ENCODE measurements at places on chromosomes 6 and 20. TPM values are rescaled to one million over a fixed set of nuclear protein-coding genes. Genes with fewer than 3 reads are reported as not detected.

GRCh38 chr20:24682496-24682985, 213.1 kb downstream of the SYNDIG1 start:
- no peak for DNase-seq

DNA sequence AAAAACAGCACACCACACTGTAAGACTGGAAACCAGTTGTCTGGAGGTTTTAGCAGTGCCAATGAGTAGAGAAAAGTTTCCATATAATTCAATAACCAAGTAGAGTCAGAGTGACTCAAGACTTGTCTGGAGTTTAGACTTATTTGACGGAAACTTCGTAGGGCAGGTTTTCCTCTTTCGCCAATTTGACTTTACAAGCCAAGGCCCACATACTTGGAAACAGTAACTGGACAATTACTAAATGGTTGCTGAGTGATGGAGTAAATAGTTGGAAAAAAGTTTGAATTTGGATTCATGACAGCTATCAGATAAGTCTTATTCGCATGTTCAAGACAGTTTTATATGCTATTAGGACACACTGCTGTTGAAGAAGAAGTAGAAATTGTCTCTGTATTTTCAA, 48.1 kb upstream of the CTAGE9 start:
- no peak for DNase-seq

DNA sequence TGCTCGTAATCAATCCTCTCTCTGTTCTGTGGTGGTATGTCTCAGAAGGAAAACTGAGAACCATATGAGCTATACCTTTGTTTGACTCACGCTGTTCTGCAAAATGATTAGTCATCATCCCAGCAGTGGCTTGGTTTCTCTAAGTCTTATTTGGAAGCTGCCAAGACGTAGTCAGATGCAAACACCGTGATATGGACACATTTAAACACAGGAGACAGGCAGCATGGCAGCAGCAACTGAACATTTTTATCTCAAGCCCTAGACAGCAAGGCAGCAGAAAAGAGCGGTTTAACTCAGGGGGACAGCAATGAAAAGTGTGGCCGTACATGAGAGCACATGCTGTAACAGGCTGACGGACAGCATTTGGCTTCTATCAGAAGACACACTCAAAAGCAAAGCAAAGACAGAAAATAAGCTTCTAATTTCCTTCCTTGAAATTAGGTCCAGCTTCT, 1295.1 kb downstream of the EPHA7 start:
- DNase-seq, result peak; percentile 45

- DNase-seq, result peak; percentile 61
Measured at GRCh38 chr6:53943395-53943794, 148.6 kb downstream of the LRRC1 start.

DNA sequence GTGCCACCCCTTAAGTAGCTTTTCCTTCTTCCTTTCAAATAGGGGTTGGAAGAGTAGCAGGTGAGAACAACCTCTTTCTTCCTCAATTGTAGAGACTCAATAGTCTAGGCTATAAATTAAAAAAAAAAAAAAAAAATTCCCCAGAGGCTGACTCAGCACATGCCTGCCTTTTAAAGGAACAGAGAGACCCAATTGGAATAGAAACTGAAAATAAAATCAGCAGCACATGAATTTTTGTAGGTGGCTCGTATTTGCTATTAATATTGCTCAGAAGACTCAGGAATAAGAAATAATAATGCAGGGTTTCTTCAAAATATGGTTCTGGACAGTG, 19.3 kb downstream of the TOP1 start:
- no peak for DNase-seq

DNA sequence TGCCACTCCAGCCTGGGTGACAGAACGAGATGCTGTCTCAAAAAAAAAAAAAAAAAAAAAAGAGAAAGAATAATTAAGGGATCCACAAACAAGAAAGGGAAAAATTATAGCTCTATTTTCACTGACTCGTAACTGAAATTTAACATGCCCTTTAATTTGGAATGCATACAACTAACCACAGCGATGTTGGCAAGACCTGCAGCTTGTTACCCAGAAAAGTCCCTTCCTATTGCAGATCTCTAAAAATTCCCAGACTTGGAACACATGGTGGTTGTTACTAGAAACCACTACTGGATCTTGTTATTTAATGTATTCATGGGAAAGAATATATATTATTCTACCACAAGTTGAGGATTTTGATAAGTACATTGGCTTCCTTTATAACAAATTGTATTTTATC, 27.8 kb upstream of the SMIM28 start:
- no peak for DNase-seq

DNA sequence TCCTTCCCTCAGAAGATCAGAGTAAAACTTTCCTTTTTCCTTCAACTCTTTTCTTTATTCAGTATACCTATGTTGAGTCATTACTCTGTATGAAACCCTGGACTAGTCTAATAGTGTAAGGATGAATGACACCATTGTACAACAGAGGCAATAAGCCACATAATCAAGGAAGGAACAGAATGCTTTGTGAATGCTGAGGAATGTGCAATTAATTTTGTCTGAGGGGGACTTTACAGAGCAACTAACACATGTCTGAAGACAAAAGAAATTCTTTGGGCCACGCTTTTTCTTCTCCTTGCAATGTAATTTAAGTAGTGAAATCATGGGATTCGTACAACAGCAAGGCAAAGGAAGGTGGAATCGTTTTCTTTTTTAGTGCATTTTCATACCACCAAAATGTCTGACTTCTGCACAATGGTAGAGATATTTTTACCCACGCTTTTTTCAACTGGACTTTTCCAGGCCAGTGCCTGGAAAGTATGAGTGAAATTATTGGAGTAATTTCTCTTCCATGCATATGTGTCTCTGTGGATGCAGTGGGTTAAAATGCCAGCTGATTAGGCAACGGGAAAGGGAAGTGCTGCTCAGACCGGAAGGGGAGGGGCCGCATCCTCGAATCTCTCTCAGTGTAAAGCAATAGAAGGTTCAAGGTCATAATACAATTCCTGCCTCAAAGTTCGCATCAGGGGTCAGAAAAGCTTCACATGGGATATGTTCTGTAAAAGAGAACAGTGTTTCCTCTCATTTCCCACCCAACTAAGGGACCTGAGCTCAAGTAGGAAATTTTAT, 89.9 kb upstream of the MTHFD1L start:
- DNase-seq, result no peak

DEFB113 gene
- total RNA-seq, result not detected

ETV7 gene
- total RNA-seq, result 0.96 TPM

GNRH2 gene
- not detected for total RNA-seq

RAD21L1 gene
- 19.5 TPM for total RNA-seq
